ENCODE measurements at places on chromosomes 6 and 20. TPM values are rescaled to one million over a fixed set of nuclear protein-coding genes. Genes with fewer than 3 reads are reported as not detected.

DNA sequence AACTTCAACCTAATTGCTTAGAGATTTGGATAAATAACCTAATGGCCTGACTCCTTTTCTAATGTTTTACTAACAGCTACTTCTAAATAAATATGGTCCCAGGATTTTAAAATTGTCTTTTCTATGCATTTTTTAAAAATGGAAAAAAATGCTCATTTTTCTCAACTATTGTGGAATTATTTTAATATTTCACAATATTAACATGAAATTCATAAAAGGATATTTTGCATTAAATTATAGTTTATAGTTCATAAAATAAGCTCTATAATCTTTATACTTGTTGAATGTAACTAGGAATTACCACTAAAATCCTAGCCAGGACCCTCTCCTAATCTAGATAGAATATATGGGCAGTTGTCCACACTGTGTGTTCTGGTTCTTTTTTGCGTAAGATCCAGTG is 37.3 kb downstream of the TBPL1 start:
- DNase-seq, result no peak

- DNase-seq, result no peak
These were observed 180.1 kb upstream of the CST7 start for GRCh38 chr20:24768713-24769601.

DNA sequence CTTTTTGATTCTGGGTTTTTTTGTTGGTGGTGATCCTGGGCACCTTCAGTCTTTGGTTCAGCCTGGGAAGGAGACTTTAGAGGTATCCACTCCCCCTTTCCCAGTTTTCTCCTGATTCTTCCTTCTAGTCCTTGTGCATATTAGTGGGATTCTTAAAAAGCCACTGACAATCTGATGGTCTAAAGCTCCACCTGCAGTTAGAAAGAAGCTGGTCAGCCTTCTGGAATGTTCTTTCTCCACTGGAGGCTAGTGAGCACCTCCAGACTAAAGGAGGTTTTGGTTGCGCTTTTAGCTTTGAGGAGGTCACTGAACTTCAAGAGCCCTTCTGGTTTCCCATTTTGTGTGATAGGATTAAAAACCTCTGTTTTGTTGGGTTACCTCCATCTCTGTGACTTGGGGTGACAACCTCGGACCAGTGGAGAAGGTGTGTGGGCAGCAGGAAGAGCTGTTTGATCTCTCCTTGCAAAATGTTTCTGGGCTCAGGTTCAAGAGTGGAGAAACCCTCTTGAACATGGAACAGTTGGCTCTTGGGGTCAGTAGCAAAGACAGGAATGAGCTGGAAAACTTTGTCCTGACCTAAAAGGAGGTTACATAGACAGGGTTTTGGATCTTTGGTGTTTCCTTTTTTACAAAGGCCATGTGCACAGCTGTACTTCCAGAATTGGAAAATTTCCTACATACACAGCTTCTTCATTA is 29.0 kb downstream of the JARID2 start:
- DNase-seq, result no peak

DNA sequence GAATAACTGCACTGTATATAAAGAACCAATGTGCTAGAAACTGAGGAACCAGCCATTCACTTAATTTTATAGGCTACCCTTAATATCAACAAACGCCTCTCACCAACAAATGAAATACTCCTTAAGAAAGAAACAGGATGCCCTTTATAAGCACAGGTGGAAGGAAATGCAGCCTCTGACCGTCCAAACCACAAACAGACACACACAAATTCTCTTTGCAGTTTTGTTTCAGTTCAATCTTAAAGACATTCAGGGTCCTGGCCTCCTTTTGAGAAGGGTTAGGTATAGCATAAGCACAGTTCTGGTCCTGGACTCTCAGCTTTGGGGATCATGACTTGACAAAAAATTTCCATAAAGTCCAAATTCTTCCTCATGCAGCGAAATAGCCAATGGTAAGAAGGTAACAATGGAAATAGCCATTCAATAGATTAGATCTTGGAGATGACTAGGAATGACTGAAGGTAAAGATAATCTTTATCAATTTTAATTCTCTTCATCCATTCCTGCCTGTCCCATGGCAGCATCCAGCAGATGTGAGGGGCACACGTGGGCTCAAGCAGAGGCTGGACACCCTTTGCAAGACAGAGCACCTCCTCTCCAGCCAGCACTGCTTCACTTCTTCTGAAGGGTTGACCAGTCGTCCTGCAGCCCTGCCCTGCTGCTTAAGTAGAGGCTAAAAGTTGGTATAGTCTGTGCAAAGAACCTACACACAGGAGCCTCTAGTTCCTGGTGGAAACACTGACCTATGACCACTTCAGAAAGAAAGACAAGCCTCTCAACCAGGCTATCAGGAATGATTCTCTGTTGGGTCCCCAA is 123.9 kb downstream of the CD83 start:
- DNase-seq, result no peak

- no peak for DNase-seq
These were observed 45.0 kb upstream of the RIPOR2 start for GRCh38 chr6:24980507-24981385.

GRCh38 chr6:124164343-124164742 is 360.7 kb downstream of the NKAIN2 start:
- no peak for DNase-seq

DNA sequence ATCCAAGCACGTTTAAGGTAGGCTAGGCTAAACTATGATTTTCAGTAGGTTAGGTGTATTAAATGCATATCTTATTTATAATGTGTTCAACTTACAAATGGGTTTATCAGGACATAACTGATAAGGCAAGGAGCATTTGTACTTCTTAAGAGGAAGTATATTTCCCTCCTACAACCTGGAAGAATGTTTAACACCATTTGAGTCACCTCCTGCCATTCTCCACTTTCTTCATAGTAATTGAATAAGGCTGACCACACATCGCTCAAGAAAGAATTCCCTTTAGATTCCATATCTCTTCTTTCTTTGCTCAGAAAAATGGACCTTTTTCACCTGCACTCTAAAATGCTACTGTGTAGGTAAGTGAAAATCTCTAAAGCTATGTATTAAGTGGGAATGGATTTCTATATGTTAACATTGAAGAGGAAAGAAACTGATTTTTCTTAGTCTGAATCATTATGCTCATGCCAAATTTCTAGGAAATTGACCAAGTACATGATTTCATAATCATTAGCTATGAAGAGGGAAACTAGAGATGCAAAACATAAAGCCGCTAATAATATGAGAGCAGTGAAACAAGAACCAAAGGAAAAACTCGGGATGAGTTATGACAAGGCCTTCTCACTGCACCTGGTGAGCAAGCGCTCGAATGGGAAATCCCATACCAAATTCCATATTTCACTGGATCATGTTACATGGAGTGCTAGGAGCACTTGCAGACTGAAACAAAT is 210.4 kb downstream of the ALDH8A1 start:
- no peak for DNase-seq

DNA sequence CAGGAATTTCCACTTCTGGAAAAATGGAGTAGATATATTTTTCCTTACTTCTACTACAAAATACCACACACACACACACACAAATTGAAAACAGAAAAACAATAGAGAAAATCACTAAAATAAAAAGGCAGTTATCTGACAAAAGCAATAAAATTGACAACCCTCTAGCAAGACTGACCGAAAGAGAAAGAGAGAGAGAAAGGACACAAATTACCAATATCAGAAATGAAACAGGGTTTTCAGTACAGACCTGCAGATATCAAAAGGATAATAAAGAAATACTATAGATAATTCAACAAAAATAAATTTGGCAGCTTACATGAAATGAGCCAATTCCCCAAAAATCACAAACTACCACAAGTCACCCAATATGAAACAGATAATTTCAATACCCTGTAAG is 104.7 kb downstream of the OPRM1 start:
- no peak for DNase-seq

DNA sequence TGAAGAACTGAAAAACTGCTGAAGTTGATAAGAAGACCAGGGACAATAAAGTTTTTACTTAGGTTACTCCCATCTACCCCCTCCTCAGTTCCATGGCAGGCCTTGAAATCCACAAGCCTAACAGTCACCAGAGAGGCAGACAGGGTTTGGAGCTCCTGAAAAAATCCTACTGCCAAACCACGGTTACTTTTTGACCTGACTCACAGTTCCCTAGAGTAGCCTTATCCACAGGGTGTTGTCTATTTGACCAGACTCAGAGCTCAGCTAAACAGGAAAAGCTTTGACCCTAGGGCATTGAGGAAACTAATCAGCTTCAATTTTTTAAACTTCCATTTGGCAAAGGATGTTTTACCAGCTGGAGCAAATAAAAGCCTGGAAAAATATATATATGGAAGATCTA is 257.7 kb upstream of the NT5E start:
- no peak for DNase-seq

GRCh38 chr6:55182016-55182650 is 7.8 kb downstream of the HCRTR2 start:
- no peak for DNase-seq

DNA sequence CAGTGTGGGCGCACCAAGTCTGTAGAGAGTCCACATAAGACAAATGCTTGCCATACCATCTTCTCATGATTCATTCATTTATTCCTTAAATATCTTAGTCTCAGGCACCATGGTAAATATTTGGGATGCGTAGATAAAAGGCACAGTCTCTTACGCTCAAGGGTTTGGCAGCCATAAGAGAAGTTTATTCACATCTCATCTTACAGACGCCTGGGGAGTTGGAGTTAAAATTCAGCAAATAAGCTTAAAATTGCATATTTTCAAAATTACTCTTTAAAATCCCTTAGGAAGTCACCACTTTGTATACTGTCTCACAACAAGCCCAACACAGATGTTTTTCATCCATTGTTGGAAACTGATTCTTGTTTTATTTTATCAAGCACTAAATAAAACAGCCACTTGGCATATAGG is 363.3 kb downstream of the KIF16B start:
- no peak for DNase-seq

GRCh38 chr6:170092826-170093225 is 198.1 kb downstream of the DLL1 start:
- DNase-seq, result no peak

RGS17 gene
- 0.29 TPM for total RNA-seq

FNDC11 gene
- total RNA-seq, result 0.33 TPM

NHSL1 gene
- total RNA-seq, result 15.4 TPM

TMEM170B gene
- total RNA-seq, result 4.9 TPM

OGFR gene
- total RNA-seq, result 45.3 TPM

GSTA1 gene
- total RNA-seq, result not detected
